GM19239 (cell line): ENCODE measurements at places on chromosomes 7 and 10.

GRCh38 chr10:31426401-31426800, 107.4 kb downstream of the ZEB1 start:
- no peak for DNase-seq

DNA sequence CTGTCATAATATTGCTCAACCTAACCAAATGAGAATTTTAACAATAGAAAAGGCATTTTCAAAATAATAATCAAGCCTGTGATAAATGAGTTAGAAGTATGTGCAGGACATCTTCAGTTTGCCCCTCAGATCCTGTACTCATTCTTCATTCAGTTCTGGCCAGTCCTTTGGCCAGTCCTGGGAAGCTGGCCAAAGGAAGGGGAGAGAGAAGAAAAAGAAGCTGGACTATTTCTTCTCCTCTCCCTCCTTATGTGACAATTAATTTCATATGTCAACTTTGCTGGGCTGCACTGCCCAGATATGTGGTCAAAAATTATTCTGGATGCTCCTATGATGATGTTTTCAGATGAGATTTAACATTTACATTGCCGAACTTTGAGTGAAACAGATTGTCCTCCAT, 31.6 kb upstream of the ITGB8 start:
- no peak for DNase-seq

DNA sequence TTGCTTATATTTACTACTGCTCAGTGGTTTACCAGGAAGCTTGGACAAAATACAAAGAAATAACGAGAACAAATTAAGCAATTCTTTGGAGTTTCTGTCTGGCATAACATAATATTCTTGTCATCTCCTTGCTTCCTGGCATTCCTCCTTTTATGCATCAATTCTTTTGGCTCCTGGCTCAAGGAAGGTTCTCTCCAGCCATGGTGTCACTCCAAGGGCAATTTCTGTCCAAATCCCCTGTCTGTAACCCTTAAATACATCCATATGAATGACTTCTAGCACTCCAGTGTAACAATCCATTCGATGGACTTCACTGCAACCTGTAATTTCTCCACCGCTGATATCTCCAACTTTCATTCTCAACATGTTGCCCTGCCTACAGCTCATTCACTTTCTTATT, 617.7 kb upstream of the ANKRD30A start:
- DNase-seq = no peak

GRCh38 chr10:14936584-14936983, 17.3 kb downstream of the DCLRE1C start:
- DNase-seq = no peak

- no peak for DNase-seq
Measured at GRCh38 chr7:18849130-18849529, 268.3 kb downstream of the TWIST1 start.

- DNase-seq = no peak
Measured at GRCh38 chr7:115724400-115725056, 306.0 kb downstream of the TFEC start.

DNA sequence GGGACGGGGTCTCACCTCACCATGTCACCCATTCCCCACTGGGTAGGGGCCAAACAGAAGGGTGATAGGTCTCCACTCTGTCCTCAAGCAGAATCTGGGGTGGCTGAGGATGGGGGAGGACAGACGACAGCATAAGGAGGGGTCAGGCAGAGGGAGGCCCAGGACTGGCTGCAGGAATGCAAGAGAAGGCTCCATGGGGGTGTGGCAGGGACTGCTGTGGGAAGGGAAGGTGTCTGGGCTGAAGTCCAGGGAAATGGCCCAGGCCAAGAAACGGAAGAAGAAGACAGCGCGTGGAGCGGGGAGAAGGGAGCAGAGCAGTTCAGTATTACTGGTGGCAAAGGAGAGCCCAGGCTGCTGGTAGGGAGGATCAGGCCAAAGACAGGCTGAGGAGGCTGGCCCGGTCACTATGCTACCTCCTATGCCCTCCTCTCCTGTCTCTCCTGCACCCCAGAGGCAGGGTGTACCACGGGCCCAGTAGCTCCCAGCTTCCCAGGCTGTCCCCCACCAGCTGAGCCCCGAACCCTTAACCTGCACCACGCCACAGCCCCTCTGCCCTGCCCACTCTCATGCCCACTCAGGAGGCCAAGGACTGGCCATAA, 60.9 kb downstream of the GRB10 start:
- no peak for DNase-seq

DNA sequence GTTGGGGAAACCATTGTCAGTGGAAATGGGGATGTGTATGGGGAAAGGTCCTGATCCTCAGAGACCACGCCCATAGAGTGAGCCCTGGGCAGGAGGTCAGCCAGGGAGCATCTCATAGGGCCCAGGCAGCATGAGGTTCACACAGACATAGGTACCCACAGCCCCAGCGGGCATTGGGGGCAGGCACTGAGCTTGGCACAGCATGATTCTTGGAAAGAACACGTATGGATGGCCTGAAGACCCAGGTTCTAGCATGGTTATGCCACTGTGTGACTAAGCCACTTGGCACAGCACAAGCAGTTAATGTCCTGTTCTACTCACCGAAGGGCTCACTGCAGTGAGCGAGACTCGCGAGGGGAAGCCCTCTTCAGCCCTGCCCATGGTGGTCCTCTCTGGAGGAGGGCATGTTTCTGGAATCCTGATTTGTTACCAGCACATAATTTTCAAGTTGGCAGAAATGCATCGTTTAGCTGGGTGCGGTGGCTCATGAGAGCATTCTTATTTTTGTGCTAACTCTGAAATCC, 125.2 kb downstream of the UBE2H start:
- DNase-seq = no peak

GRCh38 chr10:31171402-31172083, 139.9 kb upstream of the ZNF438 start:
- DNase-seq = no peak

DNA sequence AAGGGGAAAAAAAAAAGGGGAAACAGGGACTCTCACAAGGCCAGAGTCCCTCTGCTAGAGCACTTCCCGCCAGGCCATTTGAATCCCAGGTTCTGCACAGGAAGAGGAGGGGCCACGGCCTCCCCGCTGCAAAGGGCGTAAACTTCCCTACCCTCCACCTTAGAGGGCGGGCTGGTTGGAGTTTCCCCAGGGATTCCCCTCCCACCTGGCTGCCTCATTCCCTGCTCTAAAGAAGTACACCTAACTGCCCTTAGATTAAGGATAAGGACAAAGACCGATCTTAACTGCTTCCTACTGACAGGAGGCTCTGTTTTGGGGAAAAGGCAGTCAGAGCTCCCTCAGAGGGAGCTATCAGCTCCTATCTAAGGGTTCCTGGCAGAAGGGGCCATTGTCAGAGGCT, 102.0 kb upstream of the ARMC3 start:
- no peak for DNase-seq

DNA sequence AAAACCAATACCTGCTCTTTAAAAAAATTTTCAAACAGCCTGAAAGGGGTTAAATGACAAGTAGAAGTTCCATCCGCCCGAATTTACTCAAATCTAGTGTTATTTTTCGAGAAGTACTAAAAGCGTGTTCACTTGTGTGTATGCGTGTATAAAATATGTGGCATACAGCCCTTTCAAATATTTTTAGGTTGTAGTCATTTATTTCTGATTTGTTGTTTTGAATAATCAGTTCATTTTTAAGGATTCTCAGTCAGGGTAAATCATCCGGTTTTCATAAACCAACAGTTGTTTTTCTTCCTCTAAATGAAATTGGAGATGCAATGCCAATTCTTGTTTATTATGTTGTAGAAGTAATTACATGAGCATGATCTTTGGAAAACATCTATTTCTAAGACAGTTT, 6.9 kb upstream of the SUN1 start:
- no peak for DNase-seq

GRCh38 chr7:152459724-152460251, 24.0 kb upstream of the KMT2C start:
- DNase-seq = no peak

- DNase-seq = no peak
Measured at GRCh38 chr10:84944187-84944586, 615.8 kb downstream of the CCSER2 start.

GRCh38 chr7:92325858-92326257, 80.1 kb downstream of the ANKIB1 start:
- no peak for DNase-seq

DNA sequence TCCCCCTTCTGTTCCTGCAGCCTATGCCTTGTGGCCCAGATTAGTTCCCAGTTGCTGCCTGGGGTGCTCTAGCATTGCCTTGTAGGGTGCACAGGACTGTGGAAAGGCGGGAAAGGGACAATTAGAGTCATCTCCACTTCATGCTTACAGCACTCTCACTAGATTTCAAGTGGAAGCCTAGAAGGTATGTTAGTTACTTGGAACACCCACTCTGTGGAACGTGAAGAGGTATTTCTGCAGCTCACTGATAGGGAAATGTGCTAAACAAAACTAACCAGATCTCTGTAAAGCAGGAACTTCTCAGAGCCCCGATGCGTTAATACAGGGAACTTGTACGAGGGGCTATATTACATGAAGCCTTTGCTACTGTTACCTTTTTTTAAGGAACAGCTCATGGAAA, 19.4 kb downstream of the STMP1 start:
- no peak for DNase-seq

DNA sequence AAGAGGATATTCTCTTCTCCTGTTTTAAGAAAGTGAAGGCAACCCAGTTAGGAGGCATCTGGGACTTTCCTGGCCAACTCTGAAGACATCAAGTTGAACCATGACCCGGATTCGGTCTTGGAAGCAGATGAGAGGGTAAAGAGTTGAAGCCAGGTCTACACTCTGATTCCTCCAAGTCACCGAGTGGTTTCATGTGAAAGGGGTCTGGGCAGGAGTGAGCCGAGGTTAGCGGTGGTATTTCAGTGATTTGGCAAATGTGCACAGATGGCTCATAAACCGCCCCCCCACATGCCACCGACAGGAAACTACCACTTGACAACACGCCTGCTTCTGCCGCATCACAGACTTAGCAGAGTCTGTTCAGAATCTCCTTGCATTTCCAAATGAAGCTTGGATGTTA, 11.4 kb upstream of the REPIN1 start:
- no peak for DNase-seq
